ENCODE measurements at places on chromosomes 7 and 10. TPM values are rescaled to one million over a fixed set of nuclear protein-coding genes. Genes with fewer than 3 reads are reported as not detected.

GRCh38 chr7:111012799-111013675 lies 77.9 kb upstream of the LRRN3 start:
- no peak for DNase-seq

GRCh38 chr7:8423057-8423456 lies 10.4 kb upstream of the NXPH1 start:
- no peak for DNase-seq

DNA sequence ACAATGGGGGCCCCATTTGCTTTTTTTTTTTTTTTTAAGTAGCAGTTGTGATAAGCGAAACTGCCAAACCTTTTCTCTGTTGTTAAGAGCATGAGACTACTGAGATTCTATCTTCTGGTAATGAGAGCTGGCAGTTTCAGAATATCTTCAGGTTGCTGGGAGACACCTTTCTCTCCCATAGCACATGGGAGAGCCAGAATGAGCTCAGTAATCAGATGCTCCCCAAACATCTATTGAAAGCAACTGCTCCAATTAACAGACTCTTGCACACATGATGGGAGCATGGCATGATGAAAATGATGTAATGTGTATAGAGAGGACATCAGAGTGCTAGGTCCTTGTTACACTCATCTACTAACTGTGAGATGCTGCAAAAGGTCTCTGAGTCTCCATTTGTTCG lies 18.8 kb downstream of the MYO3A start:
- DNase-seq: no peak

DNA sequence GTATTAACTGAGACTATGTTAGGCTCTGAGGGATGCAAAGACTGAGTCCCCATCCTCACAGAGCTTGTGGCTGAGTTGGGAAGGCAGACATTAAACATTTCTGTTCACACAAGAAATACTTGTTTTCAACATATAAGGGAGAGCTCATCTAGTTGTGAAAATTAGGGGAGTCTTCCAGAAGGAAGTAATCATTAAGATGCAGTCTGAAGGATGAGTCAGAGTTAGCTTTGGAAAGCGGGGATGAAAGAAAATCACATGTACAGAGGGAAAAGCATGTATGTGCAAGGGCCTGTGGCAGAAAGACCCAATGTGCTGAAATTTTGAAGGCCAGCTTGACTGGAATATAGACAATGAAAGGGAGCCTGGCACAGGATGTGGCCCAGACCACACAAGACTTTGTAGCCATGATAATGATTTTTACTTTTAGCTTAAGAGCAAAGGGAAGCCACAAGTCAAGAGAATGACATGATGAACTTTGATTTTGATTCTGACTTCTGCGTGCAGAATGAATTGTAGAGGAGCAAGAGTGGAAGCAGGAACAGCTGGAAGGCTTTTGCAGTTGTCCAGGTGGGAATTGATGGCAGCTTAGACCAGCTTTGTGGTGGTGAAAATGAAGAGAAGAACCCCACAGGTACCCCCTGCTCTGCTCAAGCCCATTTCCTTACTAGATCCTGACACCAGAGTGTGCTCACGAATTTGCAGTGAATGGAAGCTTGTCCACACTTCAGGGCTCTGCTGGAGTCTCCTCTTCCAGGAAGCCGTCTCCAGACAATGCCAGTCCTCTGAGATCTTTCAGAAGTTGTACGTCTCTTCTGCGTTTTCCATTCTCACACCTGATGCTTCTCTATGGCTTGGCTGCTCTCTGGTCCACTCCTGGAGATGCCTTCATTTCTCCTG lies 115.6 kb downstream of the ATXN7L1 start:
- no peak for DNase-seq

DNA sequence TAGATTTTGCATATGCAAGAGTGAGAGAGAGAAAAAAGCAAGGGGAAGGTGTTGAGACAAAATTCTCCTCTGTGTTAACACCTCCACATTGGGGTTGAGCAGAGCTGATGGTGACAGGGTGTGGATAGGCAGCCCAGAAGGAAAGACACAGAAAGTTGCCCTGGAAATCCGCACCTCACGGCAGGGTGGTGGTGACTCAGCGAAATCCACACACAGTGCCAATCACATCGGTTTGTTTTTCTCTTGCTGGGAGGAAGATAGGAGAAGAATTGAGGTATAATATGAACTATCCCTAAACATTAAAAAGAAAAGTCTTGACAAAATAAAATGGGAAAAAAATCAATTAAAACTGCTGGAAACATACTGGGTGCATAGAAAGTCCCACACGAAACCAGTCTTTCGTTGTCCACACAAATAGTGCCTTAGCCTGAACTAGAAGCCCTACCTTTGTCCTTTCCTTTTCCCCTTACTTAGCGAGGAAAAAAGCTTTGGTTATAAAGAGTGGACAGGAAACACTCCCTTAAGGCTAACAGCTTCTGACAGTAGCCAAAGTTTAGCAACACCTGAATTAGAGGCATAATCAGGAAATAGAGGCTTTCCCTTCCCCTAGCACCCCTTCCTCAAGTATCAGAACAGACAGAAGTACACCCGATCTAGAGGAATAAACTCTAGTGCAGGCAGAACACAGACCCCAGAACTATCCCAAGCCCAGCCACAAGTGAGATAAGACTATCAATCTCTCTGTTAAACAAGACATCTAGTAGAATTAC lies 39.2 kb upstream of the DNAJC1 start:
- no peak for DNase-seq

- DNase-seq: no peak
These were observed 109.6 kb downstream of the WNT2 start for GRCh38 chr7:117212969-117213877.

- DNase-seq: no peak
These were observed 642 bp upstream of the PRKG1 start for GRCh38 chr10:51073453-51074237.

STEAP1 gene
- total RNA-seq: 0.31 TPM

DNA sequence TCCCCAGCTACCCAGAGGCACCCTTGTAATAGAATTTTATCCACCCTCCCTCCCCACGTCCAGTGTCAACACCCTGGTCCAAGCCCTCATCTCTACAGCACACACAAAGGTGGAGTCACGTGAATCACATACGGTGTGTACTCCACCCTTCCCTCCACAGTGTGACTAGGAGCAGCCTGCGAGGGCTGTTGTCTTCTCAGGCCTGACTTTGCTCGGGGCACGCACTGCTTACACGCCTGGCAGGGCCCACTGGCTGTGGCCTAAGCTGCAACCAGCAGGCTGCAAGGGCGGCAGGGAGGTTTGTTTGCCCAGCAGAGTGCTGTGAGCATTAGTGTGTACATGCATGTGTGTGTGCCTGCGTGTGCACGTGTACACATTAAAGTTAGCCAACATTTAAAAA lies 93.7 kb downstream of the COBL start:
- DNase-seq: no peak

EGR2 gene
- total RNA-seq: 17.8 TPM

- DNase-seq: no peak
These were observed 96.7 kb downstream of the HTR5A start for GRCh38 chr7:155166673-155167370.

GRCh38 chr10:113305871-113306270 lies 247.0 kb upstream of the HABP2 start:
- DNase-seq: no peak

GRCh38 chr7:65342723-65343629 lies 30.7 kb upstream of the ZNF92 start:
- no peak for DNase-seq

DNA sequence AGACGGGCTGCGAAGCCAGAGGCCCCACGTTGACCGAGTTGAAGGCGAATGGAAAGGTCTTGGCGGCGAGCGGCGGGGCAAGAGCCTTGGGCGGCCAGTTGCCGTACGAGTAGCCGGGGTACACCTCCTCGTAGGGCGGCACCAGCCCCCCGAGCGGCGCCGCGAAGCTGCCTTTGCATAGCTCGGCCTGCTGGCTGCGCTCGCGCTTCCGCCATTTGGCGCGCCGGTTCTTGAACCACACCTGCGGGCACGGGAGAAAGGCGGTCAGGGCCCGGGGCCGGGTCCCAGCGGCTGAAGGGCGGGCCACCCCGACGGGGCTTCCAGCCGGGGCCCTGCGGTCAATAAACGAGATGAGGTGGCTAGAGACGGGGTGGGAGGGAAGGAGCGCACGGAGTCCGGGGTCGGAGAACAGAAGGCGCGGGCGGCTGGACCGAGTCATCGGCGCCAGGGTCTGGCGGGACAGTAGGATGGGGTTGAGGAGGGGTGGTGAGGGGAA lies 4.8 kb downstream of the ELOVL3 start:
- DNase-seq: no peak

MEIG1 gene
- total RNA-seq: not detected

DNA sequence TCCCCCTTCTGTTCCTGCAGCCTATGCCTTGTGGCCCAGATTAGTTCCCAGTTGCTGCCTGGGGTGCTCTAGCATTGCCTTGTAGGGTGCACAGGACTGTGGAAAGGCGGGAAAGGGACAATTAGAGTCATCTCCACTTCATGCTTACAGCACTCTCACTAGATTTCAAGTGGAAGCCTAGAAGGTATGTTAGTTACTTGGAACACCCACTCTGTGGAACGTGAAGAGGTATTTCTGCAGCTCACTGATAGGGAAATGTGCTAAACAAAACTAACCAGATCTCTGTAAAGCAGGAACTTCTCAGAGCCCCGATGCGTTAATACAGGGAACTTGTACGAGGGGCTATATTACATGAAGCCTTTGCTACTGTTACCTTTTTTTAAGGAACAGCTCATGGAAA lies 19.4 kb downstream of the STMP1 start:
- DNase-seq: no peak

SFTPD gene
- 1.6 TPM for total RNA-seq

EBF3 gene
- not detected for total RNA-seq

DNA sequence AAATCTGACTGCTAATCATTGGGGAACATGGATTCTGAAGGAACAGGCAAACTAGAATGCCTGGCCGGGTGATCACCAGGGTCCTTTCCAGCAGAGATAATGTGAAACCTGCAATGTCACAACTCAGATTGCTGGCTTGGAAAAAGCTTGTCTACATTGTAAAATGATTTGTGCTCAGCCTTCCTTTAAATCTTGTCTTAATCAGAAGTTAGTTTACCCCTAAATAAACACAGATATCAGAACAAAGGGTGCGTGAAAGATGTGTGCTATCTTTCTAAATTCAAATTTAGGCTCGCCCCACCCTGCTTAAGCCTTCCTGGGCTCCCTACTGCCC lies 26.3 kb downstream of the COBL start:
- DNase-seq: no peak

DNA sequence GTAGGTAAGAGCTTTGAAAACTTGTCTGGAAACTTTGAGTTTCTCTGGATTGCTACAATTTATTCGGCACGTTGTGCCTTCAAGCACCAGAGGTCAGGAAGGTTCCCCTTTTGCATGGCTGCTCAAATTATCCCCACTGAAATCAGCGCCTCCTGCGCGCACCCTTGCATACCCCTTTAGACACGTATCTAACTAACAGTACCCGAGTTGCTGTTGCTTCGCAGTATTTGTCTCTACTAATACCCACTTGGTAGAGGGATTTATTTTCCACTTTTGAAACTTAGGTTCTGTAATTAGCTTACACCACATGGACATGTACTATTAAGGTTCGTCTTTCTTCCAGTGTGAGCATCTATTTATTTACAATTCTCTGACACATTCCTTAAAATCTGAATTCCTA lies 1.6 kb downstream of the MEOX2 start:
- DNase-seq: no peak

DNA sequence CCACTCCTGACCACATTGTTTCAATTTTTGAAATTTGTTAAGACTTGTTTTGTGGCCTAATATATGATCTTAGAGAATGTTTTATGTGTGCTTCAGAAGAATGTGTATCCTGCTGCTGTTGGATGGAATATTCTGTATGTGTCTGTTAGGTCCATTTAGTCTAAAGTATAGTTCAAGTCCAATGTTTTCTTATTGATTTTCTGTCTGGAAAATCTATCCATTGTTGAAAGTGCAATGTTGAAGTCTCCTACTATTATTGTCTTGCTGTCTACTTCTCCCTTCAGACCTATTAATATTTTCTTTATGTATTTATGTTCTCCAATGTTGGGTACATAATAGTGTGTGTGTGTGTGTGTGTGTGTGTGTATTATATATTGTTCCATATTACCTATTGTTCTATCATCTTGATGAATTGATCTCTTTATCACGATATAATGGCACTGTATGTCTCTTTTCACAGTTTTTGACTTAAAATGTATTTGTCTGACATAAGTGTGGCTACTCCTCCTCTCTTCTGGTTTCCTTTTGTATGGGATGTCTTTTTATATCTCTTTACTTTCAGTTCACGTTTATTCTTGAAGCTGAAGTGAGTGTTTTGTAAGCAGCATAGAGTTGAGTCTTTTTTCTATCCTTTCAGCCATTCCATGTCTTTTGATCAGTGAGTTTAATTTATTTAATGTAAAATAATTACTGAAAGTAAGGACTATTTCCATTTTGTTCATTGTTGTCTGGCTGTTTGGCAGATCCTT lies 61.3 kb downstream of the AKR1D1 start:
- no peak for DNase-seq

GRCh38 chr10:33103863-33104379 lies 145.9 kb upstream of the ITGB1 start:
- DNase-seq: no peak

GRCh38 chr7:69553190-69553589 lies 45.1 kb upstream of the AUTS2 start:
- DNase-seq: no peak

INA gene
- 10.4 TPM for total RNA-seq

IL6 gene
- total RNA-seq: 0.45 TPM

SCART1 gene
- total RNA-seq: 2.4 TPM

- DNase-seq: no peak
These were observed 48.5 kb downstream of the FEZF1 start for GRCh38 chr7:122256046-122256445.

IGFBP3 gene
- total RNA-seq: 1,748 TPM

DYNC1I1 gene
- total RNA-seq: 17.4 TPM
